Fibroblast of pulmonary artery (primary cell): ENCODE measurements at places on chromosomes 13 and 19.
A peak's percentile ranks its signal among the peaks of the same experiment; 100 is the strongest.

DNA sequence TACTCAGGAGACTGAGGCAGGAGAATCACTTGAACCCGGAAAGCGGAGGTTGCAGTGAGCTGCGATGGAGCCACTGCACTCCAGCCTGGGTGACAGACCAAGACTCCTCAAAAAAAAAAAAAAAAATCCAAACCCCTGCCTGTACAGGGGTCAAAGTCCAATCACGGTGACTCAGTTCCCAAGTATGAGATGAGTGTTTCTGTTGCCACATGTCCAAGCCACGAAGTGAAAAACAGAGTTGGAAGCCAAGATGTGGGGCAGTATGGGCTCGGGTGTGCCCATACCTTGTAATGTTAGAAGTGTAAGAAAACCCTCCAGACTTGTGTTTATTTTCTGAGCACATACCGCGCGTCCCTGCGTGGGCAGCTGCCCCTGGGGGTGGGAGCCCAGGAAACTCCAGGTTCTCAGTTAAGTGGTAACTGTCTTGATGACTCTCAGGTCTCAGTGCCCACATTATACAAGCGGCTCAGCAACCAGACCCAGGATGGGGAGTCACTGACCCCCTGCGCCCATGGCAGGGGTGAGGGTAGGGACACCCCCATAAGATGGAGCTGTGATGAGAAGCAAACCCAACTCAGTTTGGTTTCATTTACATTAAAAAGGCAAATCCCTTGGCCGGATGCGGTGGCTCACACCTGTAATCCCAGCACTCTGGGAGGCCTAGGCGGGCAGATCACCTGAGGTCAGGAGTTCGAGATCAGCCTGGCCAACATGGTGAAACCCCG is 1.2 kb upstream of the GPX4 start:
- DNase-seq, result peak; percentile 99

GRCh38 chr13:27024776-27025492 is 146.7 kb downstream of the USP12 start:
- no peak for DNase-seq

- no peak for DNase-seq
Observed at GRCh38 chr13:21014139-21014501, 47.3 kb downstream of the LATS2 start.

DNA sequence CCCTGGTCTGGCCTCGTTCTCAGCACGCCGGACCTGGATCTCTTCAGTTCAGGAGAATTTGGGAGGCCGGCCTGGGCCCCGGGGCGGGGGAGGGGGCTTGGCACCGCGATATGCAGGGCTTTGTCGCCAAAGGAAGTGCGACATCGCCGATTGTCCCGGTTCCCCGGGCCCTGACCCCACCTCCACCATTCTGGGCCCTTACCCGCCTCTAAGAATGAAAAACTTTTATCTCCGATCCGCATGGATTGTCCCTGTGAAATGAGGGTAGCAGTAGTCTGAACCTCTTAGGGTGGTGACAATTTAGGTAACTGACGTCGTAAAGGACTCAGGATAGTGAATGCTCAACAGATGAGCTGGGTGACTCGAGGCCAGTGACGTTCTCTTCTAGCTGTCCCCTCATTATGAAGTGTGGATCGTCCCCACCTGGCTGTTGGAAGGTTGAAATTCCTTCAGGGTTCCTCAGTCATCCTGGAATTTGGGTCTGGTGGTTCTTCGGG is 650 bp downstream of the DDA1 start:
- DNase-seq, result no peak

- no peak for DNase-seq
Observed at GRCh38 chr13:22538400-22538799, 642.4 kb upstream of the SGCG start.

- DNase-seq, result no peak
Observed at GRCh38 chr19:41707871-41708371, 505 bp upstream of the CEACAM5 start.

DNA sequence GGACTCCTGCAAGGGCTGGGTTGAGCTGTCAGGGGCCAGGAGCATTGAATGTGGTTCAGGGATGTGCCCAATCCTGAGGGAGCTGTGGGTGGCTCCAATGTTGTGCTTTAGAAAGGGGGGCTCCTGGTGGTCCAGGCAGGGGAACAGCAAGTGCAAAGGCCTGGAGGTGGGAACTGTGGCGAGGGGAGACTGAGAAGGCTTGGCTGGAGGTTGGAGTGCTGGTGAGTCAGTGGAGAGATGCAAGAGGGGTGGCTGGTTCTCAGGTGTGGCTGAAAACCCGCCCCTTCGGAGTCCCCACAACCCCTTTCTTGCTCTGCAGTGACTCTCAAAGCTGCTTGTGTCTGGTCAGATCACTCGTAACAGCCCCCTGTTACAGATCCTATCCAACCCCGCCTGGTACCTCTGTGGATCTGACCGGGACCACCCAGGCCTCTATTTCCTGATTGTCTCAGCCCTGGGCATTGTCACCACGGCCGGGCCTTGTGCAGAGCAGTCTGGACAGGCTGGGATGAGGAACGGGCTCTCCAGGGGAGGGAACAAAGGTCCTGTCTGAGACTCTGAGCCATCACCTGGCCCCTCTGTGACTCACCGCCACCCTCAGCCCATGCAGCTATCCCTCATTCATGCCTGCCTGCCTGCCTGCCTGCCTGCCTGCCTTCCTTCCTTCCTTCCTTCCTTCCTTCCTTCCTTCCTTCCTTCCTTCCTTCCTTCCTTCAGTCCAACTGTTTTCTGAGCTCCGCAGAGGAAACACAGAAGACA is 1.4 kb upstream of the KCNN1 start:
- DNase-seq, result no peak

DNA sequence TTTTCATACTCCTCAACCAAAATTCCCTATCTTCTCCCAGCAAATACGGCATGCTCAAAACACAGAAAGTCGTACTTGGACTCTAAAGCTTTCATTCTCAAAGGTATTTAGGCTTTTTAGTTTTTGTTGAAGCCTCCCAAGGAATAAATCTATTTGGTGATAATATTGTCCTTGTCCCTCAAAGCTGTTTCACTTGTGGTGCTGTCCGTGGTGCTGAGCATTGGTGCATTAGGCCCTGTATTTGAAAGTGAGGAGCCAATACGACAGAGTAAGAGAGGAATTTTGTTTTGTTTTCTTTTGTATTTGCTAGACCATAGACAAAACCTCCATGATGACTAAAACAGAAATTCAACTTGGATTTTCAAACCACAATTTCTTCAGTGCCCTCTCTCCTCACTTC is 3.2 kb upstream of the LGALS13 start:
- DNase-seq, result peak; percentile 46

DNA sequence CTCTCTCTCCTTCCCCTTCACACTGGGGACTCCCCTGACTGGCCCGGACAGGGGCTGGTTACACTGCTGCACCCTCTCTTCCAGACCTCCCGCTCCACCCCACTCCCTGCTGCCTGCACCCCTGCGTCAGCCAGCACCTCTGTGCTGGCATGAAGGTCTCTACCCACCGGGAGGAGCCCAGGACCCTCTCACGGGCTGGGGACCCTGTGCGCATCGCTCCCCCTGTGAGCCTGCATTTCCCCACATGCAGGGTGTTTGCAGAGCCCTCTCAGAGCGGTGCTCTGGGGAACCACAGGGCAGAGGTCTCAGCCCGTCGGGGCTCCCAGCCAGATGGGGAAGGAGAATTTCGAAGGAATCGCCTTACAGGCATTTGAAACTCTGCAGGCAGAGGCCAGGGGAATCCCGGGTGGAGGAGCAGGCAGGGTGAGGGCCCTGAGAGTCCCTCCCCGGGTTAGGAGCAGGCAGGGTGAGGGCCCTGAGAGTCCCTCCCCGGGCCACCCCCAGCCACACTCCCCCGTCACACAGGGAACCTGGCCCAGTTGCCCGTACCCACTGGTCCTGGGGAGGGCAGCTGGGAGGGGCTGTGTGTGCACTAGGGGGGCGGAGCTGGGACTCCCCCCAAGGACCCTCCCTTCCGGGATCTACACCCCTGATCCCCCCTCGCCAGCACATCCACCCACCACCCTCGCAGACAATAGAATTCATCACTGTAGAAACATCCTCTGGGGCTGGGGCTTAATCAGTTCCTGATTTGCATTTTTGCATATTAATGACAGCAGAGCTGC is 16.3 kb upstream of the TCF3 start:
- no peak for DNase-seq

- DNase-seq, result no peak
Observed at GRCh38 chr13:46531953-46532352, 21.0 kb upstream of the LRCH1 start.

DNA sequence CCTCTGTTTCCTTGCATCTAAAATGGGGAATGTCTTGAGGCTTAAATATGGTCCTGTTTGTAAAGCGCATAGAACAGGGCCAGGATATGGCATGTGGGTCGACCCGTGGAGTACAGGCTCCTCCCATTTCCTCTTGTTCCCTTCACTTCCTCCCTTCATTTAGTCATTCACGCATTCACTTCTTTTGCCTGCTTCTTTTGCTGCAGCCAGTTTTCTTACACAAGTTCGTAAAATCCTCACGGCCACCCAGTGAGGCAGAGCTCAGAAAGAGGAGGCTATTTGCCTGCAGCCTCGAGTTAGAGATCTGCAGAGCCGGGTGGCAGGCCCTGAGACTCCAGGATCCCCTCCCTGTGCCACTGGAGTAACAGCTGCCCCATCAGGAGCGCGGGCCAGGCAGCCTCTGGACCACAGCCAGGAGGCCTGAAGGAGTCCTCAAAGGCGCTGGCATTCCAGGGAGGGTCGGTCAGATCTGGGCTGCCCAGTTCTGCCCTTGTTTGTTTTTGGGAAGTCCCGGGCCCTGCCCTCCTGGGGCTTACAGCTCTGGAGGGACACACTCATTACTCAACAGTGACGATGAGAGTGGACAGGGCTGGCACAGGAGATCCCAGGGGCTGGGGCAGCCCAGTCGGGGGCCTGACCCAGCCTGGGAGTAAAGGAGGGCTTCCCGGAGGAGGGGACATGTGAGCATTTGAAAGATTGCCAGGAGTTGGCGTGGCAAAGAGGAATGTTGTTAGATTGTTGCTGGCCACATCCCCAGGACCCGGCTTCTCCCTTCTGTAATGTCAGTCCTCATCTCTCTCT is 4.6 kb downstream of the PPP5C start:
- peak; percentile 82 for DNase-seq

DNA sequence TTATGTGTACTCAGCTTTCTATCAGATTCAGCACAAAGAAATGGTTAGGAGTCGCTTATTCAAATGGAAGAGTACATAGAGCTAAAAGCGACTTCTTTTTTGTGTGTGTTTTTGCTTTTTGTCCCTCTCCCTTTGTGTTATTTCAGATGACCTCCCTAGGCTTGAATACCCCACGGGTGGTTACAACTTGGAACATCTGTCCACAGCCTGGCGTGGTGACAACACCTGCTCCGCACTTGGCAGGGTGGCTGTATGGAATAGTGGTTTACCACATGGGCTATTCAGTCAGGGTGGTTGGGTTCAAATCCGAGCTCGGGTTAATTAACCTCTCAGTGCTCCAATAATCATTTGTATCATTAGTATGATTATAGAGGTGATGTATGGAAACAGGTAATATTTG is 151.6 kb upstream of the FREM2 start:
- no peak for DNase-seq

- DNase-seq, result no peak
Observed at GRCh38 chr19:58118979-58119733, 21.1 kb upstream of the ZSCAN18 start.

DNA sequence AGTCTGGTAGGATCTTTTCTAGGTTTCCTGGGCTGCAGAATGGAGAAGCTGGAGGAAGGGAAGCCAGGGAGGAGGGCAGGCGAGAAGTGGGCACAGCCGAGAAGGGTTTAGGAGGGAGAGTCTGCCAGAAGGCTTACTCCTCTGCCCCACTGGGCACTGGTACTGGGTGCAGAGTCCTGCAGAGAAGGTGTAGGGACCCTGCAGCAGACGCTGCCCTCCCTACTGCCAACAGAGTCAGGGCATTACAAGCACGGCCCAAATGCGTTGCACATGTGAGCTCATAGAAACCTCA is 726 bp upstream of the PEPD start:
- DNase-seq, result no peak

DNA sequence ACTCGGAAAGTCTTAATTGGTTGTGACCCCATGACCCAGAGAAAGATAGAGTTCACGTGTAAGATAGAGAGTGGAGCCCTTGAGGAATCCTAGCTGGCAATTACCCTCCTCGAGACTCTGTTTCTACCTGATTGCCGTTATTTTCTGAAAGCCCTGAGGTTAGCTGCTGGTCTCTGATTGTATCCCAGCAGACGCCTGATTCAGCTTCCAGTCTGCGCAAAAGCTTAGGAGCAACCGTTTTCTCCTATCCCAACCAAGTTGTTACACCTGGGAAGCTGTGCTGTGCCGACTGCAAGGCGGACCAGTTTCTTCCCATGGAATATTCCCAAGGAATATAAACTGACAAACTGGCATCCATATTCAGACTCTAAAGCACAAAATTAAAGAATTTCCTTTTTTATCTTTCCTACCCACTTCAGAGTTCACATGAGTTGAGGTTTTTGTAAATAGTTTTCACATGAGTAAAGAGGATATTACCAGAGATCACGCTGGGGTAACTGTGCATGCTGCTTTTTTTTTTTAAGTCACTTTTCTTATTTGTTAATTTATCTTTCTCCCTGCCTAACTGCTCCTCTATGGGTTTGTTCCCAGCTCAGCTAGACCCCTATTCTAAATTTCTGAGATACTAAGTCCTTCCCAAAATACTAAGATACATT is 1.5 kb upstream of the TRPC4 start:
- DNase-seq, result peak; percentile 77

DNA sequence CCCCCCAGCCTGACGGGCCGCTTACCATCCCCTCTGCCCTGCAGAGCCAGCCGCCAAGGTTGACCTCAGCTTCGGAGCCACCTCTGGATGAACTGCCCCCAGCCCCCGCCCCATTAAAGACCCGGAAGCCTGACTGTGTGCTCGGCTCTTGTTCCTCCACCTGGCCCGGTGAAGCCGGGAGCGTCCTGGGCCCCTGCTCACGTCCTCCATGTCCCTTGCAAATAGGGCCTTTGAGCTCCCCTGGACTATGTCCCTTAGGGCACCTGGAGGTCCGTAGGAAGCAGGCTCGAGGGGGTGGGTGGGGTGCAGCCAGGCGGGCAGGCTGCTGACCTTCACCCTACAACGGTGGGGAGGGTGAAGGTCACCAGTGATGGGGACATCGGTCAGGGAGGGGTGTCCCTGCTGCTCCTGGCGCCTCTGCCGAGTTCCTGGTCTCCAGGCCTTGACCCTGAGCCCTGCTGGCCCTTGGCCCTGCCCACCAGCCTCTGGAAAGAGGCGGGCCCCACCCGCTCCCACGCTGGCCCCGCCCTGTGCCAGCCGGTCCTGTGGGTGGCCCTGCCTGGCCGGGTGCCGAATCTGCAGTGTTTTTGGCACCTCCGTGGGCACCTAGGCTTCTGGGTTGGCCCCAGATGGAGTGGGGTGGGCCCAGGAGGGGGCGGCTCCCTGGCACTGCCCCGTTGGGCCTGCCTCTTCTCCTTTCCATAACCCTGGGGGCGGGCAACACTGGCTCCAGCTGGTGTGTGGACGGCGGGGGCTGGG is 3.3 kb downstream of the ATP5F1D start:
- DNase-seq, result no peak
